ENCODE measurements at places on chromosomes 1 and 21. TPM values are rescaled to one million over a fixed set of nuclear protein-coding genes. Genes with fewer than 3 reads are reported as not detected.

DNA sequence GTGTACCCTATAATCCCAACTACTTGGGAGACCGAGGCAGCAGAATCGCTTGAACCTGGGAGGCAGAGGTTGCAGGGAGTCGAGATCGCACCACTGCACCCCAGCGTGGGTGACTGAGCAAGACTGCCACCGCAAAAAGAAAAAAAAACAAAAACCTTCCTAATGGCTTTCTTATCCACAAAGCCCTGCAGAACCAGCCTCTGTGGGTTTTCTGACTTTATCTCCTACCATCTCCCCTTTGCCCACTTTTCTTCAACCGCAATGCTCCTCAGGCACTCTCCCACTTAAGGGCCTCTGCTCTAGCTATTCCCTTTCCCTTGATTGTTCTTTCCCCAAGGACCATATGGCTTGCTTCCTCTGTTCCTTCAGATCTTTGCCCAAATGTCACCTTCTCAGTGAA, 67.9 kb upstream of the PUM1 start:
- no peaks in the 10 kb centered on the region for H3K36me3 ChIP-seq
- H3K27me3 ChIP-seq: no peaks in the 10 kb centered on the region
- no peaks in the 10 kb centered on the region for H3K4me1 ChIP-seq
- H3K4me3 ChIP-seq: no peak overlapping the region
- no peak for DNase-seq

DNA sequence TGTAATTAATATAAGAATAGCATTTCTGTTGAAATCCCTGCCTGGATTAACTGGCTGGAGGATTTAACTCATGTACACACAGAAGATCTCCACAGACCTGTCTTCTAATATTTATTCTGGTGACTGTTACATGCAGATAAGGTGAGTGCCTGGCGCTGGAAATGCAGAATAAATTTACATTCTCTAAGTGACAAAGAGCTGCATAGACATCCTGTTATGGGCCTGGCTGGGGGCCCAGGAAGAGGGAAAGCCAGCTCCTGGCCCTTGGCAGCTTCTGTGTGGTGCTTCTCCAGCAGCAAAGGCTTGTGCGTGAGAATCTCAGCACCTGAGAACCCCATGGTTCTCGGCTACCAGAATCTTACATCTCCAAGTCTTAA, 446.6 kb downstream of the PTPRU start:
- H3K27me3 ChIP-seq: no peaks in the 10 kb centered on the region
- H3K4me3 ChIP-seq: no peak overlapping the region
- H3K4me1 ChIP-seq: no peaks in the 10 kb centered on the region
- DNase-seq: no peak

GRCh38 chr1:185498207-185498606, 181.2 kb upstream of the IVNS1ABP start:
- H3K27ac ChIP-seq: no peak overlapping the region
- H3K4me1 ChIP-seq: no peaks in the 10 kb centered on the region
- DNase-seq: no peak

DNA sequence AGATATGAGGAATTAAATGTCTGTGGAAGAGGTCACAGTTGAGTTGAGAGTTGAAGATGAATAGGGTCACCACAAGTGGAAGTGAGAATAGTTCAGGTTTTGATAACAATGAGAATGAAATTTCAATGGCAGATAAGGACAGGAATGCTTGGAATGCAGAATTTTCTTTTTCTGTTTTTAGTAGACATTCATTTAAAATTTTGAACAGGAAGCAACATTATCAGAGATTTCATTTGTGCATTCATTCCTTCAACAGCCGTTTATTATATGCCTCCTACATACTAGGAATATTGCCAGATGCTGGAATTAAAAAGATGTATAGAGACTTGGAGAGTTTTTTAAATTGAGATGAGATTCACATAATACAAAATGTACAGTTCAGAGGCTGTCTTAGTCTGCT, 126.8 kb downstream of the ITSN1 start:
- peaks cover 26% of the 10 kb centered on the region for H3K36me3 ChIP-seq
- no peak for DNase-seq
- H3K27me3 ChIP-seq: no peaks in the 10 kb centered on the region
- no peak overlapping the region for H3K27ac ChIP-seq
- H3K4me3 ChIP-seq: no peak overlapping the region
- no peaks in the 10 kb centered on the region for H3K4me1 ChIP-seq

- H3K27me3 ChIP-seq: no peaks in the 10 kb centered on the region
- H3K36me3 ChIP-seq: no peaks in the 10 kb centered on the region
- H3K4me1 ChIP-seq: peaks cover 4% of the 10 kb centered on the region
Observed at GRCh38 chr1:111369645-111370044, 57.9 kb downstream of the OVGP1 start.

DNA sequence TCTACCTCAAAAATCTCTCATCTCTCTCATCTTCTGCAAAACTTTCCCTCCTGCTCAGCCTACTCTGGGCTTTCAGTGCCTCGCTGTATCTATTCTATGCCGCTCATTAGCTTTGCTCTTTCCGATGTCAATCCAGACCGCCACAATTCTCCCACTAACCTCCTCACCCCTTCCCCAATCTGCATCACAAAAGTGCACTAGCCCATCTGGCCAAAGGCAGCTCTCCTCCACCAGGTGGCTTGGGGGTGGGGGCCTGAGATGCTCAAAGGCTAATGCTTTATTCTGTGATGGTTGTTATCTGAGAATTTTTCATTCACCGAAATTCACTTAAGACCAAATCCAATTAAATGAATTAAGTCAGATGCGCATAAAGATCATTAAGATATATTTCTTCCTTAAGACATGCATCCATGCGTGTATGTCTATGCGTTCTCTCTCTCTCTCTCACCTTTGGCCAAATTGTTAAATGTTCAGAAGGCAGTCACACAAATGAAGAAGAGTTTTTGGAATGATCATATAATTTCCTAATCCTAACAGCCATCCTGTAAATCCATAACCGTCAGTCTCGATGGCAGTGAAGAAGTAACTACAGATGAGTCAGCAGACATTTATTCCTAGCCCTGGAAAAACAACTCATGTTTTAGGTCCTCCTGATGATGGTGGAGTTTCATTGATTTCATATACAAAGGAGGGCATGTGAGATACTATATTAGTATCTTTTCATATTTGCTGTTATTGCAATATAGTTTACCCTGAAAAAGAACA, 111.3 kb downstream of the C1orf21 start:
- no peaks in the 10 kb centered on the region for H3K36me3 ChIP-seq
- H3K4me1 ChIP-seq: no peaks in the 10 kb centered on the region
- no peak for DNase-seq
- H3K4me3 ChIP-seq: no peak overlapping the region
- no peak overlapping the region for H3K27ac ChIP-seq

DNA sequence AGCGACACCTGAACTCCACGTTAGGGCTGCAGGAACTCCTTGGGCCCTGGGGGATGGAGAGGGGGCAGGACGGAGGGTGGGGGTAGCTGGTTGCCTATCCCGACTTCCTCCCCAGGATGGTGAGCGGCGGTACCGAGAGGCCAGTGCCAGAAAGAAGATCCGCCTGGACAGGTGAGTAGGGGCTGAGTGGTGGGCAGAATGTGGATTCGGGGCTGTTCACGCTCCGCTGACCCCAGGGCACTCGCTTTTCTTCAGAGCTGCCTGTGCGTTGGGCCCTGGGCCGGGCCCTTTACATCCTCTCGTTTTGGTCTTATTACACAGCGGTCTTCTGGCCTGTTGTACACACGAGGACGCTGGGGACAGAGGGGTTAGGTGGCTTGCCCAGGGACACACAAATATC, 20.8 kb downstream of the FAM151A start:
- DNase-seq: no peak
- no peak overlapping the region for H3K4me3 ChIP-seq
- H3K27me3 ChIP-seq: no peaks in the 10 kb centered on the region
- H3K27ac ChIP-seq: no peak overlapping the region
- H3K4me1 ChIP-seq: no peaks in the 10 kb centered on the region
- peaks cover 18% of the 10 kb centered on the region for H3K36me3 ChIP-seq

- DNase-seq: no peak
- H3K27ac ChIP-seq: no peak overlapping the region
- H3K4me3 ChIP-seq: no peak overlapping the region
- H3K27me3 ChIP-seq: no peaks in the 10 kb centered on the region
- H3K4me1 ChIP-seq: no peaks in the 10 kb centered on the region
- no peaks in the 10 kb centered on the region for H3K36me3 ChIP-seq
Observed at GRCh38 chr1:24886241-24886640, 43.8 kb downstream of the RUNX3 start.

DNA sequence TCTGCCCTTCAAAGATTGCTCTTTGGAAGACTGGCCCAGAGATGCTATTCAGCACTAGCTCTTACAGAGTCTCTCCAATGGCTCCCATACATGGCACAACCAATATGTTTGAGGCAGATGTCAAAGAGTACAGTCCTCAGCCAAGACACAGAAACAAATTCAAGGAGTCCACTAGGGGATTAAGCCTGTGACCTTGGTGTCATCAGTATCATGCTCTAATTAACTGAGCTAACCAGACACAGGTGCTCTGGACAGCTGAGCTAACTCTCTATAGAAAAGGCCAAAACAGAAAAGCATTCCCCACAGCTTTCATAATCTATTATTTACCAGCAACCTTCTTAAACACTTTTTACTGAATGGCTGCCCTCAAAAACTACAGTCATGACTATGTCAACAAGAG, 666.0 kb upstream of the PLXNA2 start:
- H3K27ac ChIP-seq: no peak overlapping the region
- no peak for DNase-seq
- no peaks in the 10 kb centered on the region for H3K27me3 ChIP-seq
- H3K4me1 ChIP-seq: no peaks in the 10 kb centered on the region
- no peak overlapping the region for H3K4me3 ChIP-seq

DNA sequence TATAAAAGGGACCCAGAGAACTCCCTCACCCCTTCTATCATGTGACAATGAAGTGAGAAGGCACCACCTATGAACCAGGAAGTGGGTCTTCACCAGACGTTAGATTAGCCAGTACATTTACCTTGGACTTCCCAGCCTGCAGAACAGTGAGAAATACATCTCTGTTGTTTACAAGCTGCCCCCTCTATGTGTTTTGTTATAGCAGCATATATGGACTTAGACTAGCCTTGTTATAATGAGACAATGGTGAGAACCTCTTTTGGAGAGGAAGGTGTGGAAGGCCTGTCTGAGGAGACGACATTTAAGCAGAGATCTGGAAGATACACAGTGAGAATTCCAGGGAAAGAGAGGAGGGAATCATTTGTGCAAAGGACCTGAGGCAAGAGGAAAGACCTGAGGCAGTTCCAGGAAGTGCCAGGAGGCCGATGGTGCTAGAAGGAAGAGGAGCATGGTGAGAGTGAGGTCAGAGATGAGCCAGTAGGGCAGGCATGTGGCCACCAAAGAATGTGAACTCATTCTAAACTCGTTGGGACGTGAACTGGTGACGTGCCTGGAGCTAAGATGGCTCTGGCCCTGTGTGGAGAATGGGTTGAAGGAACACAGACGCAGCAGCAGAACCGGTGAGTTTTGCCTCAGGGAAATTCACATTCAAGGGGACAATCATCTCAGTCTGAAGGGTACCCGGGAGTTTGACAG, 98.9 kb upstream of the IRF2BP2 start:
- DNase-seq: no peak
- H3K4me1 ChIP-seq: no peaks in the 10 kb centered on the region
- no peaks in the 10 kb centered on the region for H3K36me3 ChIP-seq
- H3K27me3 ChIP-seq: no peaks in the 10 kb centered on the region
- H3K4me3 ChIP-seq: no peak overlapping the region
- H3K27ac ChIP-seq: no peak overlapping the region

The ZC3H12A gene
- total RNA-seq: 22.1 TPM

The CFAP45 gene
- total RNA-seq: 0.95 TPM

The IL23R gene
- total RNA-seq: not detected

Data from thoracic aorta (tissue), 2 donors.